Motor neuron (in vitro differentiated cells): ENCODE measurements at places on chromosomes 12 and 14. TPM values are rescaled to one million over a fixed set of nuclear protein-coding genes. Genes with fewer than 3 reads are reported as not detected.

DDN gene
- 0.99 and 1.9 TPM in 2 replicates for total RNA-seq

INHBC gene
- 0.23 and 0.26 TPM in 2 replicates for total RNA-seq

GPR162 gene
- 32.6 and 34.2 TPM in 2 replicates for total RNA-seq

ARHGEF25 gene
- 20.2 and 22.3 TPM in 2 replicates for total RNA-seq

JAG2 gene
- 6.9 and 11.4 TPM in 2 replicates for total RNA-seq

PLEKHD1 gene
- total RNA-seq: 0.13 and 1.4 TPM in 2 replicates
